ENCODE measurements at places on chromosomes 4 and X. TPM values are rescaled to one million over a fixed set of nuclear protein-coding genes. Genes with fewer than 3 reads are reported as not detected.

The TNIP2 gene
- 48.7 TPM for total RNA-seq

The ZNF711 gene
- 1.1 TPM for total RNA-seq

The ERAS gene
- total RNA-seq, result 0.19 TPM

The USP51 gene
- 0.72 TPM for total RNA-seq

The CSN2 gene
- total RNA-seq, result not detected

The CT45A2 gene
- total RNA-seq, result not detected

The GAGE2A gene
- total RNA-seq, result not detected

The SLC9B2 gene
- 9.8 TPM for total RNA-seq

The CLDN2 gene
- 7.9 TPM for total RNA-seq

The SCML2 gene
- 6.8 TPM for total RNA-seq

The CT45A1 gene
- not detected for total RNA-seq

The GAGE12D gene
- total RNA-seq, result not detected

The EMCN gene
- not detected for total RNA-seq

The ODAPH gene
- total RNA-seq, result not detected

The RASL11B gene
- total RNA-seq, result 0.14 TPM

The NXF2 gene
- total RNA-seq, result not detected

The FAM53A gene
- 1.2 TPM for total RNA-seq

The TEX13D gene
- total RNA-seq, result not detected

The FAAH2 gene
- 0.18 TPM for total RNA-seq

The SHROOM4 gene
- total RNA-seq, result not detected

The STK26 gene
- total RNA-seq, result 15.1 TPM

The GALNT7 gene
- 34.6 TPM for total RNA-seq

The WDR17 gene
- 2.2 TPM for total RNA-seq

The SSX2B gene
- not detected for total RNA-seq

The RAB40A gene
- total RNA-seq, result not detected

The SPIN2A gene
- 0.37 TPM for total RNA-seq

The FOXR2 gene
- total RNA-seq, result not detected

The MMRN1 gene
- not detected for total RNA-seq

The F9 gene
- total RNA-seq, result not detected

The NLGN4X gene
- total RNA-seq, result not detected

The TSPAN7 gene
- total RNA-seq, result 3.2 TPM

The CSTF2 gene
- total RNA-seq, result 32.2 TPM

The SLC2A9 gene
- total RNA-seq, result 0.39 TPM

The NDP gene
- not detected for total RNA-seq

The RIPPLY1 gene
- not detected for total RNA-seq

The P2RY10 gene
- total RNA-seq, result not detected

The RIBC1 gene
- 1.3 TPM for total RNA-seq

The TRIM60 gene
- total RNA-seq, result not detected

The ITIH6 gene
- not detected for total RNA-seq

The GC gene
- total RNA-seq, result not detected

The WAS gene
- 0.52 TPM for total RNA-seq

The HNRNPH2 gene
- 56.5 TPM for total RNA-seq

The ASB12 gene
- not detected for total RNA-seq

The PABPC1L2A gene
- not detected for total RNA-seq

The PPEF2 gene
- not detected for total RNA-seq

The GLRA3 gene
- not detected for total RNA-seq

The VCX gene
- total RNA-seq, result not detected

The SLIT2 gene
- not detected for total RNA-seq

The TCP11X2 gene
- total RNA-seq, result not detected

The GNRHR gene
- total RNA-seq, result not detected

The IL21 gene
- not detected for total RNA-seq

The GABRB1 gene
- not detected for total RNA-seq

The C4orf54 gene
- not detected for total RNA-seq

The FANCB gene
- 1.2 TPM for total RNA-seq

The ODAM gene
- not detected for total RNA-seq
